ENCODE measurements at places on chromosomes 7 and 10.

- no peak for DNase-seq
Observed at GRCh38 chr10:80168679-80169380, 36.3 kb downstream of the PLAC9 start.

DNA sequence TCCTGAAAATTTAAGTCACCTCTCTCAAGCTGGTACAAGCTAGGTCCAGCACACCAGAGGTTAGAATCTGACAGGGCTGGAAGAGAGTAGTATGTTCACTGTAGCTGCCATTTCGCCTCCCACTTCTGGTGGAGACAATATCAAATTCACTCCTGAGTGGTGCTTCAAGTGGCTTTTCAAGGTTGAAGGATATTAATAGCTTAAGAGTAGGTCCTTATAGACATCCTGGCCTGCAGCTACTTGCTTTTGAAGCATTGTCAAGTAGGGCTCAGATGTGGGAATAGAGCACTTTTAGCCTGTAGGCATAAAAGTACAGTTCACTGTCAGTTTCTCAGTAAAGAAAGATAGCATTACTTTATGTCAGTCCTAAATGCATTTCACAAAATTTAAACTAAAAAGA is 270.5 kb upstream of the PLPP4 start:
- no peak for DNase-seq

DNA sequence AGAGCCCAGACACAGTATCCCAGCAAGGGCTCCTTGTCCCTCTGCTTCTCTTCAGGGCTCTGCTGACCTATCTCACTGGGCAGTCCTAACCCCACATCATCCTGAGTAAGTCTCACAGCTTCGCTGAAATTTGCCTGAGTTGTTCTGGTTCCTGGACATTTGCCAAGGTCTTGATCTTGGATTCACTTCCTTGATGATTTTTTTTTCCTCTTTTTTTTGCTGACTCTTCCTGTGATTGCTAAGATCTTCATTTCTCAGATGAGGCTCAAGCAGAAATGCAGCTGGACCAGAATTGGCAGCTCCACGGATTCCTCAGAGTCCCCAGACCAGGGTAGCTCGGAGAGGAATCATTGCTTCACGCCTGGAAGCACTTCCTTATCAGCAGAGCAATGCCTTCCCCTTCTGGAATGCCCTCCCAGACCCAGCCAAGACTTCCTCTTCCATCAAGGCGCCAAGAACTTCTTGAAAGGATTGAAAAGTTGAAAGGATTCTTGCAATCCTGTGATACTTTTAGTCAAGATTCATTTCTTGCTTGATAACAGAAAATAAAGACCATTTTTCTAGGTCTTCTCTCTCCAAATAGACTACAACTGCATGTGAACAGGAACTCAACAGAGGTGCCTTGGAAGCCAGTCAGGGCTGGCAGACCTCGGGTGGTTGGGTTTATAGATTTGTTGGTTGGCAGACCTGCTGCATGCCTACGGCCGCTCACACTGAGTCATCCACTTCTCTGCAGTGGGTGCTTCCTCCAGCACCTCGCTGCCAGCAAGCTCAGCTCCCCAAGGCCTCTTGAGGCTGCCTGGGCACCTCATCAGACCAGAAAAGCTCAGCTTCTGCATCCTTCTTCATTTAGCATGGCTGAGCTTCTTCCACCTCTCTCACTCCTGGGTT is 8.8 kb upstream of the AFAP1L2 start:
- DNase-seq, result no peak

DNA sequence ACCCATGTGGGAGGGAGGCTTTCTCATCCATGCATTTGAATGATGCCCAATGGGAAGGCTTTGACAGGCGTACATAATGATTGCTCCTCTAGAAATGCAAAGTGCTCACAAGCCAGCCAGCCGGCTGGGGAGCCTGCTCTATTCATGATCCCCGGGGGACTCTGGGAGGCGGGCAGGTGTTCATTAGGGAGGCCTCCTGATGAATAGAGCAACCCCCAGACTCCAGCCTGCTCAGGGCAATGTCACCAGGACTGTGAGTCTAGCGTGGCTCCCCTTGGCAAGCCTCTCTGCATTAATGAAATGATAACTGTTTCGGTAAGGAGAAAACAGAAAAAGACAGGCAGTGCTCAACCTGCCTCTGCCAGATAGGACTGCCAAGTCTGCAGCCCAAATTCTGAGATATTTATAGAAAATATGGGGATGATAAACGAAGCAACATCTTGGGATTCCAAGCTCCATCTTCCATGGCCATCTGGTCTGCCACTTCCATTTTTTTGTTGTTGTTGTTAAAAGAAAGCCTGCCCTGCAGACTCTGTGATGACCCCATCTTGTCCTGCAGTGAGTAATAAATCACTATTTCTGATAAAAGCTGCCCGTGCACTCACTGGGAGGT is 236.4 kb downstream of the PRPF18 start:
- DNase-seq, result no peak

DNA sequence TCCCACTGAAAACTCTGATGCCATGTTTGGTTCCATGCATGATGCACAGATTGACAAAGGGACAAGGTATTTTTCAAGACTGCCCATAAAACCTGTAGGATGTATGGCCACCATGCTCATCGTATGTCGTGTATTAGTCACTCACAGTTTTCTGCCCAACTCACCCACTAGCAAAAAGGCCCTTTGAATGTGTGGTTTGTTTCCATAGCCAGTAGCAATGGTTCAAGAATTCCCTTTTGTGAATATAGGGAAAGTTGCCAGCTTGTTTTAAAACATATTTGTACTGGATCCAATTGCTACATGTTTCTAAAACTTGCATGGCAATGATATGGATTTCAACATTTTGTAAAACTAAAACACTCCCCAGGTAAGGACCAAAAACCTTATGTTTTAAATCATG is 280.9 kb upstream of the YAE1 start:
- DNase-seq, result no peak

DNA sequence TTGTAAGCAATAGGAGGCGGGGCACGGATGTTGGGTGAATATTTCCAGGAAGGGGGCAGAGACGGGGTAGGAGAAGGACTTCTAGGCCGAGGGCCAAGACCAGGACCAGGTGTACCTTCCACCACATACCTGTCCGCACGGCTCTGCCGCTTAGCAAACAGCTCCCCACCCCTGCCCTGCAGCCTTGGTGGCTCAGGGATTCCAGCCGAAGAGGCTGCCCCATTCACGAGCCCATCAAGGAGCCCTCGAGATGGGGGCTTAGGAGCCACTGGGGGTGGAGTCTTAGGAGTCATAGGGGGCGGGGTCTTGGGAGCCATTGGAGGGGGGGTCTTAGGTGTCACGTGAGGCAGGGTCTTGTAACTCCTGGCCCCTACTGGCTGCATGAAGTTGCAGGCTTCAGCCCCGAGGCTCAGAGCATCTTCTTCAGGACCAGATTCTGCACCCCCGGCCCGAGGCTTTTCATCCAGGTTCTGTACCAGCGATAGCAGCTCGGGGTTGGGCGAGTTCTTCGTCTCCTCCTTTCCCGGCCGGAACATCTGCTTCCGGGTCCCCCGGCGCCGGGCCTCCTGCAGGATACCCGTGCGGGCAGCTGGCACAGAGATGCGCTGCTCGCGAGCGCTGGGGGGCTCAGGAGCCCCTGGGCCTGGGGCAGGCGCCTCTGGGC is 6.1 kb upstream of the MYOZ1 start:
- peak; percentile 3 for DNase-seq

DNA sequence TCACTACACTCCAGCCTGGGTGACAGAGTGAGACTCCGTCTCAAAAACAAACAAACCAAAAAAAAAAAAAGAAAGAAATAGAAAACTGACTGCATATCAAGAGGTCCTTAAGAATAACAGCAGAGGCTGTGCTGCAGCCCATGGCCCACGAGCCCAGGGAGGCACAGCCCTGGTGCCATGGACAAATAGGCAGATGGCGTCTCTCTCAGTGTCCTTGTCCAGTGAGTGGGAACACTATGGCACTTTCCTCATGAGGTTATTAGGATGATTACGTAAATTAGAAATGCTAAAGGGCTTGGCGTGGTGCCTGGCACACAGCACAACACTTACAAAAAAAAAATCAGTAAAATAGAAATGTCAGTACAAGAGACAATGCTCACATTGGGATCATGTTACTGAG is 33.4 kb upstream of the PFKP start:
- DNase-seq, result no peak

DNA sequence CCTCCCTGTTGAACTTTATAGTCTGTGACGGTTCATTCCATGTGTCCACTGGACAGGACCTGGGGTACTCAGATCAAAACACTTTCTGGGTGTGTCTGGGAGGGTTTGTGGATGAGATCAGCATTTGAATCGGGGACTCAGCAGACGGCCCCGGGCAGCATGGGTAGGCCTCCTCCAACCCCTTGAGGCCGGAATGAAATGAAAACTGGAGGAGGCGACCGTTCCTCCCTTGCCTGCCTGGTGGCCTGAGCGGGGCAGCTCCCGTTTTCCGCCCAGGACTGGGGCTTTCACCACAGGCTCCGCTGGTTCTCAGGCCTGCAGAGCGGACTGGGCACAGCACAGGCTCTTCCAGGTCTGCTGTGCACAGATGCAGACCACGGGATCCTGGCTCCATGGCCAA is 247.7 kb downstream of the MAD1L1 start:
- DNase-seq, result no peak

- DNase-seq, result no peak
Observed at GRCh38 chr10:79055100-79055782, 13.5 kb upstream of the ZMIZ1 start.

- DNase-seq, result no peak
Observed at GRCh38 chr7:122746948-122747347, 44.2 kb upstream of the RNF148 start.

- no peak for DNase-seq
Observed at GRCh38 chr7:80847895-80848294, 71.0 kb downstream of the SEMA3C start.

GRCh38 chr7:69603351-69603750 is 5.1 kb downstream of the AUTS2 start:
- DNase-seq, result no peak

DNA sequence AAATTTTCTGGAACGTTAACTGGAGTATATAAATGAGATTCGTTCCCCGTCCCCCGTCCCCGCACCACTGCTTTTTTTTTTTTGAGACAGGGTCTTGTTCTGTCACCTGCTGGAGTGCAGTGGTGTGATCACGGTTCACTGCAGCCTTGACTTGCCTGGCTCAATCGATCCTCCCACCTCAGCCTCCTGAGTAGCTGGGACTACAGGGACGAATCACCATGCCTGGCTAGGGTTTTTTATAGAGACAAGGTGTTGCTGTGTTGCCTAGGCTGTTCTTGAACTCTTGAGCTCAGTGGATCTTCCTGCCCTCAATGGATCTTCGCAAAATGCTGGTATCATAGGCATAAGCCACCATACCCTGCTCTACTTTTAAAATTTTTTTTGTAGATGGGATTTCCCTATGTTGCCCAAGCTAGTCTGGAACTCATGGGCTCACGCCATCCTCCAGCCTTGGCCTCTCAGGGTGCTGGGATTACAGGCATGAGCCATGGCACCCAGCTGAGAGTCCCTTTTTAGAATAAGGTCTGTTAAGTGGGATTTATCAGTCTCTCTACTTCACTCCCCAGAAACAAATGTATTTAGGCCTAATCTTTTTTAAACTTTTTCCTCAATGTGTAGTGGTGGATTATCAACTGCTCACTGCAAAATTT is 122.9 kb downstream of the LYZL1 start:
- DNase-seq, result no peak

DNA sequence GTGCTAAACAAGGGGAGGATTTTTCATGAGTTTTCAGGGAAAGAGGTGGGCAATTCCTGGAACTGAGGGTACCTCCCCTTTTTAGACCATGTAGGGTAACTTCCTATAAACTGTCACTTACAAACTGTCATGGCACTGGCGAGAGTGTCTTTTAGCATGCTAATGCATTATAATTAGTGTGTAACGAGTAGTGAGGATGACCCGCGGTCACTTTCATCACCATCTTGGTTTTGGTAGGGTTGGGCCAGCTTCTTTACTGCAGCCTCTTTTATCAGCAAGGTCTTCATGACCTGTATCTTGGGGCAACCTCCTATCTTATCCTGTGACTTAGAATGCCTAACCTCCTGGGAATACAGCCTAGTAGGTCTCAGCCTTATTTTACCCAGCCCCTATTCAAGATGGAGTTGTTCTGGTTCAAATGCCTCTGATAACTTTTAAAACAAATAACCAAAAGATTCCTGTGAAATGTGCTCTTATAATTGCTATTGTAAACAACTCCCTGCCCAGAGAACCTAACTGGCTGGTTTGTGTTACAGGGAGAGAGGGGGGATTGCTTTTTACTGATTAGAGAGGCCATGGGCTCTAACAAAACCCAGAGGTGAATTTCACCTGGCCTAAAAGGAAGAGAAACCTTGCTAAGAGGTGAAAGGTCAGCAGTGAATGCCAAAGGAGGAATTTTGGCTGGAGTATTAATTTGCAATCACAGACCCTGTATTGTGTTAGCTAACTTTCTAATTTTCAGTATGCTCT is 64.3 kb downstream of the EEPD1 start:
- no peak for DNase-seq

DNA sequence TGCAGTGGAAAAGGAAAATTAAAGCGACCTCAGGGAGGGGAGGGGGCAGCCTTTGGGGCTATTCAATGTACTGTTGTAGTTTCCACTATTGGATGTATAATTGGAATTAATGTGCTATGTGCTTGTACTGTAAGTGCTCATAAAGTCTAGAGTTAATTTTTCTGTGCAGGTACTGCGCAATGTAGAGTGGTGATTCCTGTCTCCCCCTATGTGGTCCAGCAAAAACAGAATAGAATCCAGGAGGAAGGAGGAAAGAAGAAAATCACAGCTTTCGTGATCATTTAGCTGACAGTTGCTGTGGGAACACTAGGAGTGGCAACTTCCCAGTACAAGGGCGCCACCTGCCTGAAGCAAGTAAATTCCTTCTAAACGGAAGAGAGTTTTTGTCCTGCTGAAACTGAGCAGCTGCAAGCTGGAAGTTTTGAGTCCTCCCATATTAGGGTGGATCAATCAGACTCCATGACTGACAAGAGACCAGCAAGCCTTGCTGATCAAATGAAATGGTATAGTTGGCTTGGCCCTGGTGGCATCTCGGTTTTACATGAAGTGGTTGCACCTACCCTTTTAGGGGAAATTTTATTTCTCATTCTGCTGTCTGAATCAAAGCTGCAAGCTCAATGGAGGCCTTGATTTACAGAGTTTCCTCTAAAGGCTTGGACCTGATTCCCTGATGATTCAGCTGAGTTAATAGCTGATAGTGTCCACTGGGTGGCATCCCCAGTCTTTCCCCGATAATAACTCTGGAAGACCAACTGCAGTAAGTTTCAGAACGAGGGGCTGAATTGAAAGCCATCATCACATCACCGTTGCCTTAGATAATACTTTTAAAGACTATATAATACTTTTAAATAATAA is 299.8 kb downstream of the HGF start:
- peak; percentile 29 for DNase-seq

DNA sequence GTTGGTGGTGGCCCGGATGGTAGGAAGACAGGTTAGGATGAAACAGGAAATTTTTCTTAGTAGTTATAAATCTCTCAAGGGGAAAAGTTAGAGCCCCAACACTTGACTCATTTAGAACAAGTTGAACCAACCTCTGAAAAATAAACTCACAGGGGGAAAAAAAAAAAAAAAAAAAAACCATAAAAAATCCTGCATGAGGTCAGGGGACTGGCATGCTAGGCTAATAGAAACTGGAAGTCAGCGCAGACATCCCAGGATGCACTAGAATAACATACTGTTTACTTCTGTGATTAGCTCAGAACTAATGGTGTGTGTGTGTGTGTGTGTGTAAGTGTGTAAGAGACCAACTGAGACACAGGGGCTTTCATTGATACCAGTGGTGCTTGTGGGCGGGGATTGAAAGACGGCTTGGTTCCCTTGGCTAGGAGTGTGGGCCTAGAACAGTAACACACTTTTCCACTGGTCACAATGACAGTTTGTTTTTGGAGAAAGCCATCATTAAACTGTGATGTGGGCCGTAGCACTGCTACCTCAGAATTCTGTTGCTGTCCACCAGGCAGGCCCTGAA is 491.6 kb upstream of the GALNT17 start:
- no peak for DNase-seq

GRCh38 chr7:53473371-53473770 is 437.9 kb downstream of the POM121L12 start:
- no peak for DNase-seq
